ENCODE measurements at places on chromosomes 16 and 17. TPM values are rescaled to one million over a fixed set of nuclear protein-coding genes. Genes with fewer than 3 reads are reported as not detected.

GRCh38 chr16:68478526-68479250 is 30.4 kb upstream of the SMPD3 start:
- DNase-seq = no peak

DNA sequence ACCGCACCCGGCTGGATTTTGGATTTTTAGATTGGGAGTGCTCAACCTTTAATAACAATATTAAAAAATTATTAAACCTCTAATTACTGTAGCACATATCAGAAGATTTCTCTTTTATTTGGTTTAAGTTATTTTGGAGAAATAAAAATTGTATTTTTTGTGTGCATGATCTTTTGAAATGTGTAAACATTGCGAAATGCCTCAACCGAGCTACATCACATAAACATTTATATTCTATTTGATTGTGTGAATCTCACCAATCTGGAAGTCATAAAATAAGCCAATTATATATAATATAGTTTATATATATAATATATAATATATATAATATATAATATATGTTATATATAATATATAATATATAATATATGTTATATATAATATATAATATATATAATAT is 696.2 kb upstream of the RBFOX1 start:
- DNase-seq = no peak

DNA sequence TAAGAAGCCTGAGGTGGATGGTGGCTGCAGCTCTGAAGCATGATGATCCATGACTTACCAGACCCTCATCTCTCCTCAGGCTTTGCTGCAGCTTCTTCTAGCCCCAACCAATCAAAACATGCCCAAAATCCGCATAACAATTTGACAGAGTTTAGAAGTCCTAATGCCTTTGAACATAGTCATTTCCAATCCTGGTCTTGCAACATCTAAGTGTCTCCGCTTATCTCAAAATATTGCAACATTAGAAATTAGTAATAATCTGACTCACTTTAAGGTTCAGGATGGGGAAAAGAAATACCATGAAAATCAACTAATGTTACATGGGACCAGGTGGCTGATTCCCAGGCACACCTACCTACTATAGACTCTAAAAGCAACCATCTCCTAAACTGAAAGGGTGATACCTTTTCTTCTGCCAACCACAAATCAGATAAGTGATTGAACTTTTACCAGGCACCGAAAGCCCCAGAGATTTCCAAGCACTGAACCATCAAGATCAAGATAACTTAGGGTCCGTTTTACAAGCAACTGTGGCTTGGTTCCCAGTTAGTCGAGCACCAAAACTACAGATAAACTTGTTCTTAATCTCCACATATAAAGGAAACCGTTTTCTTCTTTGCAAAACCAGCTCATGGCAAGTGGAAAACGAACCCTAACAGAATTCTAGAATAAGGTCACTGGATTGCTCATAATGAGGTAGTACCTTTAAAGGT is 14.0 kb downstream of the ERN1 start:
- DNase-seq = peak; percentile 92

DNA sequence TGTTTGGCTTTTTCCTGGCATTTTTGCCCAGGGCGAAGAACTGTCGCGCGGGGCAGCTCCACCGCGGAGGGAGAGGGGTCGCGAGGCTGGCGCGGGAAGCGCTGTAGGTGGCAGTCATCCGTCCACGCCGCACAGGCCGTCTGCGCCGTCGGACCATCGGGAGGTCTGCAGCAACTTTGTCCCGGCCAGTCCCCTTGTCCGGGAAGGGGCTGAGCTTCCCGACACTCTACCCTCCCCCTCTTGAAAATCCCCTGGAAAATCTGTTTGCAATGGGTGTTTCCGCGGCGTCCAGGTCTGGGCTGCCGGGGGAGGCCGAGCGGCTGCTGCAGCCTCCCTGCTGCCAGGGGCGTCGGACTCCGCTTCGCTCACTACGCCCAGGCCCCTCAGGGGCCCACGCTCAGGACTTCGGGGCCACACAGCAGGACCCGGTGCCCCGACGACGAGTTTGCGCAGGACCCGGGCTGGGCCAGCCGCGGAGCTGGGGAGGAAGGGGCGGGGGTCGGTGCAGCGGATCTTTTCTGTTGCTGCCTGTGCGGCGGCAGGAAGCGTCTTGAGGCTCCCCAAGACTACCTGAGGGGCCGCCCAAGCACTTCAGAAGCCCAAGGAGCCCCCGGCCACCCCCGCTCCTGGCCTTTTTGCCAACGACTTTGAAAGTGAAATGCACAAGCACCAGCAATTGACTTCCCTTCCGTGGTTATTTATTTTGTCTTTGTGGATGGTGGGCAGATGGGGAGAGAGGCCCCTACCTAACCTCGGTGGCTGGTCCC is 2.3 kb upstream of the CBX4 start:
- no peak for DNase-seq

GRCh38 chr16:47924950-47925349 is 230.8 kb downstream of the ABCC12 start:
- no peak for DNase-seq

GRCh38 chr17:75856062-75856756 is 1.1 kb upstream of the WBP2 start:
- no peak for DNase-seq

Gene KRTAP2-3
- not detected for total RNA-seq

All from fibroblast of lung (primary cell).